ENCODE measurements at places on chromosomes 12 and 14. TPM values are rescaled to one million over a fixed set of nuclear protein-coding genes. Genes with fewer than 3 reads are reported as not detected.
A peak's percentile ranks its signal among the peaks of the same experiment; 100 is the strongest.

DNA sequence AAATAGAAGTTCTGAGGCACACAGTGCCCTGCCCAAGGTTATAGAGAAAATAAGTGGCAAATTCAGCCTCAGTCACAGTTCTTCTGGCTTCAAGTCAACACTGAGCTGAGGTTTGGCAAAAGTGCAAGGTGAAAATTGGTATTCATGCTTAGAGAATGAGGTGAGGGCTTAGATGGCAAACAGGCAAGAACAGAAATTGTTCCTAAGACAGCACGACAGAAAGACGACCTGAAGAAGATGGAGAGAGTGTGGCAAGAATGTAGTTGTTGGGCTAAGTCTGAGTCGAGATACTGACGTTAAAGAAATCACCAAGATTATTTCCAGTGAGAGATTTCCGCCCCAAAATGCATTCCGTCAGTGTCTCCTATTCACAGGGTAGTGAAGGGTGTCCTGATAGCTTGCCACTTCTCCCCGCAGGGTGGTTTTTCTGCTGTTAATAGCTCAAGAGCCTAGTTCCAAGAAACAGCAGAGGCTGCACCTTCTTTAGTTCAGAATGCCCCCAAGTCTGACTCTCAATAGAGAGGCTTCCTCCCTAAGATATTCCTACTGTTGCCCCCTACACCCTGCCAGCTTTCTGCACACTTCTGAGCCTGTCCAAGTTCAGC lies 260.8 kb upstream of the AMIGO2 start:
- no peak for DNase-seq

DNA sequence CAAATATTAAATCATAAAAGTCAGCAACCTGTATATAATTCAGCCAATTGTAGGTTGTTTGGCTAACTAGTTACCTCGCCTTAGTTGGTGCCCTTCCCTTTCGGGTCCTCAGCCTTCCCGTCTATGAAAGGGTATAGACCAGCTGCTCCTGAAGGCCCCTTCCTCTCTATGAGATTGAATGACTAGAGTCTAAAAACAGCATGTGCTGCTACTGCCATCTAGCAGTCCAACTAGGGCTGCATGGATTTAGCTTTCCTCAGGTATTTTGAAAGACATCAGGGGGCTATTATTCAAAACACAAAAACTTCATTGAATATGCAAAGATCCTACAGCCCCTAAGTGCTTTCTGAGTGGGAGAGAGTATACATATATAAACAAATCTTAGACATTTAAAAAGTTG lies 37.0 kb upstream of the TMEM263 start:
- DNase-seq: no peak

DNA sequence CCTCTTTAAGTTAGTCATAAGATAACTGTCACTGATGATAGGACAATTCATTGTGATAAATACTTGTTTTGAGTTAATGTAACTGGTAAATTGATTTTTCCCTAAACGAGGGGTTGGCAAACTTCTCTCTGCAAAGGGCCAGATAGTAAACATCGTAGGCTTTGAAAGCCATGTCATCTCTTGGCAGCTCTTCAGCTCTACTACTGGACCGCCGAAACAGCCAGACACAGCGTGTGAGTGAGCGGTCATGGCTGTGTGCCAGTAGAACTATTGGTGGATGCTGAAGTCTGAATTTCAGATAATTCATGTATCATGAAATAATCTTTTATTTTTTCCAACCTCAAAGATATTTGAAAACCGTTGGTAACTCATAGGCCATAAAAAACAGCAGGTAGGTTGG lies 9.9 kb downstream of the PIWIL1 start:
- DNase-seq: no peak

- peak; percentile 4 for DNase-seq
These were observed 515.7 kb upstream of the ATXN7L3B start for GRCh38 chr12:74021937-74022336.

The PRIMA1 gene
- not detected for total RNA-seq

The RPS6KA5 gene
- 6.1 TPM for total RNA-seq

The MYF5 gene
- 957 TPM for total RNA-seq

The KRT73 gene
- total RNA-seq: not detected
